ENCODE measurements at places on chromosomes 4 and X.
A peak's percentile ranks its signal among the peaks of the same experiment; 100 is the strongest.

DNA sequence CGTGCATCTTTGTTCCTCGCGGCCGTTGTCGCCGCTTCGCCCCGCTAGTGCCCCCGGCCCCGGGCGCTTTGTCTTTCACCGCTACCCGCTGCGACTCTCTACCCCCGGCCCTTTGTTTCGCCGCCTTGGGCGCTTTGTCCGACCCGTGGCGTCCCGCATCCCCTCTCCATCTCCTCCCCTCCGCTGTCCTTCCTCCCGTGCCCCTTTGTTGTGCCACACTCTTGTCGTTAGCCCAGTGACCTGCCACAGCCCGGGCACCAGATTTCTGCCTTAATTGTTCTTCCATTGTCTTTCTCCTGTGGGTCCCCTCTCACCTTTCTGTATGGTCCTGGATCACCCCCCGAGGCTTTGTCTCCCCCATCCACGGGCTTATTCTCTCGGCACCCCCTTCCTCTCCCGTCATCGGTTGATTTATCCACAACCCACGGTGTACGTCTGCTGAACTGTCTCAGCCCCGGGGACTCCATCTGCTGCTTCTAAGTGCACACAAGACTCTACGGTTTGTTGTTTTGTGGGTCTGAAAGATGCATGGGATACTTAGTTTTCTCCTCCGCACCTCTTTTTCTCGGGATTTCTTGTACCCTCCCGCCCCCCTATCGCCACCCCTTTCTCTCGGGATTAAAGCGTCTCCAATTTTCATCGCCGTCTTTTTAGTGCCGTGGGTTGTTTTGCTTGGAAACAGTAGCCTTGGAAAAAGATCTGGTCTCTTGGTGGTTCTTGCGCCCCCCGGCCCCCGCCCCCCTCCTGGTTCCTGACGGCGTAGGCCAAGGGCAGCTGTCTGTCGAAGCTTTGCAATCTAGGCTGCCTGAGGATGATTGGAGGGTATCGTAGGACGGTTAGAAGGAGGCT, 783 bp downstream of the RBPJ start:
- DNase-seq = peak; percentile 30

GRCh38 chrX:68750316-68750715, 78.5 kb upstream of the EFNB1 start:
- DNase-seq = no peak

GRCh38 chrX:25721564-25721963, 416.6 kb upstream of the MAGEB18 start:
- DNase-seq = no peak

- no peak for DNase-seq
Observed at GRCh38 chrX:82677286-82677685, 830.8 kb upstream of the POU3F4 start.

DNA sequence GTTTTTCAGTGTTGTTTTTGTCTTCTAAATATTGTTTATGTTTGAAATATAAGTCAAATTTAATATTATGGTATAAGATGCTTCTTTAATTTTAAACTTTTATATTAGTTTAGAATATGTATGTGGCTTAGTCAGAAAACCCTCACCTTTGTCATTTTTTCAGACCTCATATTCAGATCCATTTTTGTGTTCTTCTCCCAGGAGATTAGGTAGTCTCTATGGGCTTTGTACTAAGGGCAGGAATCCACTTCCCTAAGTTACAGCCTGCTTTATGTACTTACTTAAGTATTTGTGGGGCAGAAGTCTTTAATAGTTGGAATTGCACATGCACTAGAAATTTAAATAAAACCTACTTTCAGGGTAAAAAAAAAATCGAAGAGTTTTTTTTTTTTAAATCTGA, 63.5 kb upstream of the TENM3 start:
- DNase-seq = no peak

- no peak for DNase-seq
Observed at GRCh38 chr4:24824720-24825119, 29.3 kb downstream of the SOD3 start.

DNA sequence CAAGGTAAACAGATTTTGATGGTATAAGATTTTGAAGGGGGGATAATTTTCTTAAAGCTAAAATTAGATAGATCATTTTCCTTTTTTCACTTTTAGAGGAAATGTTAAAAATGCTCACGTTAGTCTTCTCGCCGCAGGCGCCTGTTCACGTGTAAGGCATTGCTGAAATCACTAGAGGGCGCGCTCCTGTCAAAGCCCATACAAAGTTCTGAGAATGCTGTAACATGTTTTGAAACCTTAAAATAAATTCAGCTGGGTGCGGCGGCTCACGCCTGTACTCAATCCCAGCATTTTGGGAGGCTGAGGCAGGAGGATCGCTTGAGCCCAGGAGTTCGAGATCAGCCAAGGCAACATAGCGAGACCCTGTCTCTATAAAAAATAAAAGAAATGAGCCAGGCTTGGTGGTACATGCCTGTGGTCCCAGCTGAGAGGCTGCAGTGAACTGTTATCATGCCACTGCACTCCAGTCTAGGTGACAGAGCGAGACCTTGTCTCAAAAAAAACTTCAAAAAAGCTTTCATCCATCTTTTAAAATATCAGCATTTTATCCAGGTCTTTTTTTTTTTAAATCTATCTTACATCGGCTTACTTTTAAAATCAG, 138.0 kb downstream of the RBMX2 start:
- DNase-seq = peak; percentile 43

- no peak for DNase-seq
Observed at GRCh38 chr4:128570387-128570975, 239.0 kb upstream of the JADE1 start.
